ENCODE measurements at places on chromosomes 4 and X.

GRCh38 chr4:36010397-36010929, 233.9 kb downstream of the ARAP2 start:
- no peak for DNase-seq

- DNase-seq, result no peak
These were observed 1391.6 kb downstream of the ADGRL3 start for GRCh38 chr4:62591756-62592155.

DNA sequence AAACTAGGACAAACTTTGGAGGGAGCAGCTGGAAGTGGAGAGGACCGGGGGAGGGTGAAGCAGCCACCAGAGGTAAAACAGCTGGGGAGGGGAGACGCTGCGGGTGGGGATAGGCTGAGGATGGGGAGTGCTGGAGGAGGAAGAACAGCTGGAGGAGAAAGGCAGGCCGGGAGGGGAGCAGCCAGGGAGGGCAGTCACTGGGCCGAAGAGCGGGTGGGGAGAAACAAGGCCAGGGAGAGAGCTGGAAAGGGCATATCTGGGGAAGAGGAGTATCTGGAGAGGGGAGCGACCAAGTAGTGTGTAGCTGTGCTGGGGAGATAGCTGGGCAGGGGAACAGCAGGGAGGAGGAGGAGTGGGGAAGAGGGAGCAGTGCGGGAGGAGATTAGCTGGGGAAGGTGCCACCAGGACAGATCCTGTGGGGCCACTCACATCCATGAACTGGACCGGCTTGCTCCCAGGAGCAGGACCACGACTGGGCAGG, 2.7 kb downstream of the SLC38A5 start:
- no peak for DNase-seq

DNA sequence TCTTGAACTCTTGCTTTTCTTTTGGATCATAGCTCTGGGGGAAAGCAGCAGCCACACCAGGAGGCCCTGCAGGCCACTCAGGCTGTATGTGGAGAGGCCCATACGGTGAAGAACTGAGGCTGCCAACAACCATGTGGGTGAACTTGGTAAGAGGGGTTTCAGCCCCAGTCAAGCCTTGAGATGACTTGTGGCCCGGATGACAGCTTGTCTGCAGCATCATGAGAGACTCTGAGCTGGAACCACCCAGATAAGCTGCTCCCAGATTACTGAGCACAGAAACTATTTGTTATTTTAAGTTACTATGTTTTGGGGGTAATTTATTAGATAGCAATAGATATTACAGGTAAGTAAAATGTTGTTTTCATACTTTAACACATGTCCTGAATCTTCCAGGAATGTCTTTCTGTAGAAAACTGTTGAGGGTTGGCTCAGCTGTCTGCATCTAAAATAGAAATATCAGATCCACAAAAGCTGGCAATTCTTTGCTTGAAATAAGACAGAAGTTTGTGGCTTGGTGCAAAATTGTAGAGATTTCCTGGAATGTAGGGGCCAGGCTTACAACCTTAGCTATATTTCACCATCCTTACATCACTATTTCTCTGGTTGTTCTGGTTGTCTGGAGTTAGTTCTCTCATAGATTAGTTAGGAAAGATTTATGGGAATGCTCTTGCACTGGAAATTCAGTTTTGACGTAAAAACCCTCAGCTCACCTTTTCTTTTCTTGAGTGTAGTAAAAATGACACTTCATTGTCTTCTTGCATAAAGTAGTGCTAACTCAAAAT, 272.1 kb downstream of the RAPGEF2 start:
- DNase-seq, result no peak

- no peak for DNase-seq
These were observed 48.4 kb upstream of the SLC7A3 start for GRCh38 chrX:70979136-70979762.

- DNase-seq, result no peak
These were observed 263.7 kb downstream of the IL1RAPL1 start for GRCh38 chrX:28850955-28851354.

All from activated CD8-positive, alpha-beta memory T cell treated with anti-CD3 and anti-CD28 coated beads for 4 hours (primary cell).